Astrocyte (in vitro differentiated cells and primary cell): ENCODE measurements at places on chromosomes 4 and X.

DNA sequence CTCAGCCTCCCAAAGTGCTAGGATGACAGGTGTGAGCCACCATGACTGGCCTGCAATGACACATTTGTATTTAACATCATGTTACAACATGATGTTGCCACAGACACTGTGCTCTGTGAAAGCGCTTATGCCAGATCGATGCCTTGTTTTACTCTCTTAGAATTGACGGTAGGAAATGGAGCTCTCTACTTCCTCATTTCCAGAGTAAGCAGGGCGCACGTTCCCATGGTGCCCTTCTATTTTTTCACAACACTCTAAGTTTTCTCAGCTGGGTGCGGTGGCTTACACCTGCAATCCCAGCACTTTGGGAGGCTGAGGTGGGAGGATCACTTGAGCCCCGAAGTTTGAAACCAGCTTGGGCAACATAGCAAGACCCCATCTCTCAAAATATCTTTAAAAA is 60.7 kb upstream of the DHRSX start:
- H3K27me3 ChIP-seq = peaks cover 2% of the 10 kb centered on the region
- DNase-seq = no peak
- no peak overlapping the region for H3K4me3 ChIP-seq
- H3K27ac ChIP-seq = no peak overlapping the region

DNA sequence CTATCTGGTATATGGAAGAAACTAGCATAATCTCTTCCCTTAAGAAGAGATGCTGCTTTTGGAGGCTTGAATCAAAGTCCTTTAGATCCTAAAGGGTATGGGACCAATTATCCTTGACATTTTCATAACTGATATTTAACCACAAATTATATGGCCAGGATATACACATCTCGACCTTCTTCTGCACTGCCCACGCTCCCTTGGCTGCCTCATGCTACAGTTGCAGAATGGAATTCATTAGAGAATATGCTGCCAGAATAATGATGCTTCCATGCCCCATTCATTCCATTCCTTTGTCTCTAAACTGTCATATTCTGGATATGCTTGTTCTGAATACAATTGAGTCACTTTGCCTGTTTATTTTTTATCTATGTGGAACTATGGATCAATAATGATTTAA is 157.1 kb upstream of the PACRGL start:
- H3K27me3 ChIP-seq = no peaks in the 10 kb centered on the region
- no peak overlapping the region for H3K4me3 ChIP-seq
- no peak for DNase-seq
- H3K27ac ChIP-seq = no peak overlapping the region

- peak; percentile 82 for DNase-seq
- H3K27me3 ChIP-seq = no peaks in the 10 kb centered on the region
- no peaks in the 10 kb centered on the region for H3K36me3 ChIP-seq
Observed at GRCh38 chr4:173211838-173212237, 43.2 kb downstream of the GALNT7 start.

- no peaks in the 10 kb centered on the region for H3K27me3 ChIP-seq
- H3K4me1 ChIP-seq = no peaks in the 10 kb centered on the region
- no peak overlapping the region for H3K27ac ChIP-seq
- DNase-seq = no peak
Observed at GRCh38 chrX:1661048-1661921, 46.4 kb downstream of the ASMT start.

- peaks cover 4% of the 10 kb centered on the region for H3K4me1 ChIP-seq
- H3K36me3 ChIP-seq = no peaks in the 10 kb centered on the region
- H3K27ac ChIP-seq = peak overlapping the region; percentile 21
- H3K4me3 ChIP-seq = no peak overlapping the region
- H3K27me3 ChIP-seq = no peaks in the 10 kb centered on the region
Observed at GRCh38 chr4:61638591-61638990, 438.5 kb downstream of the ADGRL3 start.

DNA sequence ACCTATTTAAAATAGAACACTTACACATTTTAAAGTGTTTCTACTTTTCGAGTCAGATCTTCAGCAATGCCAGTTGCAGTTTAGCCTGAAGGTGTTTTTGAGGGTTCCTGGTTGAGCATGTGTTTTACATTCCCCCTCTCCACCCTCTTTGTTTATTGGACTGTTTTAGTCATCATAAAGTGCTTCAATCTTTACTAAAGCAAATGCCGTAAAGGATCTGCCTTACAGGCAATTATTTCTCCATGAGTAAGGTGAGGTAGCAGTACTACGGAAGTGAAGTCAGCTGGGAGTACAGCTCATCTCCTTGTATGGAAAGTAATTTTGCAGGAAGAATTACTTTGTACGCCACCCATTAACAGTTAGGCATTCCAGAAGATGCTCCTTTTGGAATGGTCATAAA is 36.9 kb downstream of the PDLIM5 start:
- DNase-seq = peak; percentile 80
- peaks cover 22% of the 10 kb centered on the region for H3K4me1 ChIP-seq
- H3K27me3 ChIP-seq = no peaks in the 10 kb centered on the region

- peaks cover 10% of the 10 kb centered on the region for H3K4me1 ChIP-seq
- no peak overlapping the region for H3K4me3 ChIP-seq
- H3K27me3 ChIP-seq = no peaks in the 10 kb centered on the region
- no peaks in the 10 kb centered on the region for H3K36me3 ChIP-seq
Observed at GRCh38 chr4:98689507-98690174, 31.2 kb upstream of the TSPAN5 start.

DNA sequence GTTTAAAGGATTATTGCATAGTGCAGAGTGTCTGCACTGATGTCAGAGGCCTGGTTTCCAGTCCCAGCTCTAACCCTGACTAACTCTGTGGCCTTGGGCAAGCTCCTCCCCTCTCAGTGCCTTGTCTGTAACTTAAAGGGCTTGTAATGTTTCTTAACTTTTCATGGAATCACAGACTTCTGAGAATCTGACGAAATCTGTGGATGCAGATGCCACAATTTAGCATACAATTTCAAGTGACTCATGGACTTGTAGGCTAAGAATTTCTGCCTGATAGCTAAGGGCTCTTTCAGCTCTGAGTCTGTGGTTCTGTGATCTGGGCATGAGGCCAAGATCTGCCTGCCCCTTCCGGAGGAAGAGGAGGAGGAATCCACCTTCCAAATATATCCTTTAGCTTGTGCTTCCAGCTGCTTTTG is 236.9 kb downstream of the AR start:
- H3K27me3 ChIP-seq = no peaks in the 10 kb centered on the region
- no peaks in the 10 kb centered on the region for H3K36me3 ChIP-seq
- H3K4me3 ChIP-seq = peak overlapping the region; percentile 5
- peaks cover 10% of the 10 kb centered on the region for H3K4me1 ChIP-seq

GRCh38 chrX:130247996-130248395 is 20.7 kb downstream of the ZNF280C start:
- peaks cover 5% of the 10 kb centered on the region for H3K36me3 ChIP-seq
- DNase-seq = no peak
- no peak overlapping the region for H3K4me3 ChIP-seq
- H3K27me3 ChIP-seq = no peaks in the 10 kb centered on the region

DNA sequence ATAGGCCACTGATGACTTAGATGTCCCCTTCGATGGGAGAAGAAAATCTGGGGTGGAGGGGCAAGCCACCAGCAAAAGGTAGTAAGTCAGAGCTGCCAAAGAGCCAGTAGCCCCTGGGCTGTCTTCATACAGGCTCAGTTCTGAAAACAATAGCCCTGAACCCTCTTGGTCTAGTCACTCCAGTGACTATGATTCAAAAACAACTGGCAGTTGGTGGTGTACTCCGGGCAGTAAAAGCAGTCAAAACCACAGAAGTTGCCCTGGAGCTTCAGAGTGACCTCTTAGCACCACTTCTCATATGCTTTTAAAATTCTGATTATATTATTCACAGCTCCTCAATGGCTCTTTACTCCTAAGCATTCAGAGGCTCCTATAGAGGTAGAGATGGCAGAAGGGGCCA is 164.3 kb upstream of the MAMLD1 start:
- no peak overlapping the region for H3K27ac ChIP-seq
- no peak for DNase-seq
- H3K4me1 ChIP-seq = peaks cover 11% of the 10 kb centered on the region
- H3K36me3 ChIP-seq = no peaks in the 10 kb centered on the region

- peaks cover 25% of the 10 kb centered on the region for H3K4me1 ChIP-seq
- H3K36me3 ChIP-seq = no peaks in the 10 kb centered on the region
- peaks cover 6% of the 10 kb centered on the region for H3K27me3 ChIP-seq
- H3K4me3 ChIP-seq = no peak overlapping the region
- peak overlapping the region; percentile 30 for H3K27ac ChIP-seq
Observed at GRCh38 chr4:13980317-13981310, 353.1 kb upstream of the BOD1L1 start.

DNA sequence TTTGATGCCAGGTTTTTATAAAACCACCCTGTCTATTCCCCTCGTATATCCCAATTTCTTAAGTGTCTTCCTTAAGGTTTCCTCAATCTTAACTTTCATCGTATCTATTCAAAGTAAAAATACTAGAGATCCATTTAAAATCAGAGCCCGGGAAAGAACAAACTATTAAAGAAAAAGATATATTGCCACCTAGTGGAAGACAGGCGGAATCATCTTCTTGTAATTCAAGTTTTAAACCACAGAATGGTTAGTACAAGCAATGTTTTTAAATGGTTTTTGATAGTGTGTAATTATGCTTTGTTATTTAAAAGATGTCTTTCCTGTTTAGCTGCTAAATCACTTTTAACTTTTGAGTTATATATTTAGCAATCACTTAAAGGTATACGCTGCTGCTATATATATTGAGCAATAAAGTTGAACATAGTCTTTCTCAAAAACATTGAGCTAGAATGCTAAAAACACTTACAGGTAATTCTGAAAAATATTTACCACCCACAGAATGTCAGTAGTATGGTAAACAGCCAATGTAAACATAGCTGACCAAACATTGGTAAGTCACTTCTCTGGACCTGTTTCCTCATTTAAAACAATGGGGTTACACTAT is 18.2 kb downstream of the PRDM8 start:
- H3K4me1 ChIP-seq = peaks cover 14% of the 10 kb centered on the region
- no peaks in the 10 kb centered on the region for H3K36me3 ChIP-seq
- DNase-seq = peak; percentile 31
- H3K27ac ChIP-seq = no peak overlapping the region

DNA sequence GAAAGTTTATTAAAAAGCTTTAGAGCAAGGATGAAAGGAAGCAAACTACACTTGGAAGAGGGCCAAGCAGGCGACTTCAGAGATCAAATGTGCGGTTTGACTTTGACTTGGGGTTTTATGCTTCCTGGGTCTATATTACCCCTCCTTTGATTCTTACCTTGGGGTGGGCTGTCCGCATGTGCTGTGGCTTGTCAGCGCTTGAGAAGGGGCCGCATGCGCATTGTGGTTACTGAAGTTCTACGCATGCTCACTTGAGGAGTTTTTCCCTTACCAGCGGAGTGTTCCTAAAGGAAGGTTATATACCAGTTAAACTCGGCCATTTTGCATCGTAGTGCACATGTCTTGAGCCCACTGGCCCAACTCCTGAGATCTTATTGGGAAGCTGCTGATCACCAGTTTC is 9.9 kb downstream of the ZNF157 start:
- no peaks in the 10 kb centered on the region for H3K27me3 ChIP-seq
- no peak for DNase-seq
- no peaks in the 10 kb centered on the region for H3K36me3 ChIP-seq
- no peak overlapping the region for H3K27ac ChIP-seq
- no peaks in the 10 kb centered on the region for H3K4me1 ChIP-seq

GRCh38 chr4:44848466-44848865 is 122.1 kb upstream of the GNPDA2 start:
- H3K36me3 ChIP-seq = no peaks in the 10 kb centered on the region
- H3K27ac ChIP-seq = no peak overlapping the region
- DNase-seq = no peak
- no peaks in the 10 kb centered on the region for H3K27me3 ChIP-seq
- no peak overlapping the region for H3K4me3 ChIP-seq

DNA sequence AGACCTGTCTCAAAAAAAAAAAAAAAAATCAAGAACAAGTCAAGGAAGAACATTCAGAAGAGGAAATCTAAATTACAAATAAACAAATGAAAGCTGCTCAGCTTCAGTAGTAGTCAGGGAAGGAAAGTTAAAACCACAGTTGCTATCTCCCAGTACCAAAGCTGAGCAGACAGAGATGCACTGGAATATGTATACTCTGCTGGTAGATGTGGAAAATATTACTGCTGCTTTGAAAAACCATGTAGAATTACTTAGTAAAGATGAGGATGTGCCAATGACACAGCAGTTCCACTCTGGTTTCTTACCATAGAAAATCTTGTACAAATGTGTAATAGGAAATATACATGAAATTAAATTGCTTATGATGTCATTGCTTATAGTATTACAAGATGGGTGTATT is 25.1 kb upstream of the PRKX start:
- no peak for DNase-seq
- no peak overlapping the region for H3K27ac ChIP-seq
- H3K36me3 ChIP-seq = no peaks in the 10 kb centered on the region
- no peaks in the 10 kb centered on the region for H3K4me1 ChIP-seq

GRCh38 chr4:55931833-55932232 is 16.9 kb upstream of the CEP135 start:
- no peaks in the 10 kb centered on the region for H3K27me3 ChIP-seq
- no peaks in the 10 kb centered on the region for H3K4me1 ChIP-seq
- H3K27ac ChIP-seq = no peak overlapping the region

DNA sequence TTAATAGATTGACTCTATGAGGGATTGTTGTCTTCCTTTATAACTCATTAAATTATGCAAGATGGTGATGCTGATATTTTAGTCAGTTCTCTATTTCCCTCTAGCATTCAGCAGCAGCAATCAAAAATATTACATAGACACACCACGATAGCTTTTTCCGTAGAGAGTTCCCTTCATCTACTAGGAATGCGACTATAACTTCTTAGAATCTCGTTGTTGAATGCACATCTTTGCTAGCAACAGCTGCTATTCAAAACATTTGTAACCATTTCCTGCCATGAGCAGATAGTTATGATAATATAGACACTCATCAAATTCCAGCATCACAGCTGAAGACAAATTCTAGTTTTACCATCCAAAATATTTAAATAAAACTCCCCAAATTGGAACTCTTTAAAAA is 147.4 kb upstream of the FGF13 start:
- H3K36me3 ChIP-seq = no peaks in the 10 kb centered on the region
- H3K27me3 ChIP-seq = no peaks in the 10 kb centered on the region
- H3K4me1 ChIP-seq = peaks cover 17% of the 10 kb centered on the region
- DNase-seq = peak; percentile 54
- H3K27ac ChIP-seq = peak overlapping the region; percentile 47
- H3K4me3 ChIP-seq = no peak overlapping the region

GRCh38 chr4:8830056-8830455 is 41.6 kb downstream of the HMX1 start:
- DNase-seq = no peak
- H3K4me3 ChIP-seq = no peak overlapping the region
- no peaks in the 10 kb centered on the region for H3K36me3 ChIP-seq
- H3K27me3 ChIP-seq = no peaks in the 10 kb centered on the region
- no peak overlapping the region for H3K27ac ChIP-seq

- no peaks in the 10 kb centered on the region for H3K36me3 ChIP-seq
- DNase-seq = peak; percentile 67
- no peaks in the 10 kb centered on the region for H3K4me1 ChIP-seq
- H3K27me3 ChIP-seq = no peaks in the 10 kb centered on the region
- H3K27ac ChIP-seq = peak within 1 kb of the TSS; percentile 81
Observed at GRCh38 chrX:37349221-37350033, at the start of gene PRRG1. PRRG1 (plus strand) TSS chrX:37349364; CDS start chrX:37406250, 56,886 bp downstream.

GRCh38 chr4:61427818-61428495 is 227.8 kb downstream of the ADGRL3 start:
- H3K36me3 ChIP-seq = no peaks in the 10 kb centered on the region
- no peak overlapping the region for H3K4me3 ChIP-seq
- no peak overlapping the region for H3K27ac ChIP-seq
- no peaks in the 10 kb centered on the region for H3K4me1 ChIP-seq

GRCh38 chrX:2374086-2374485 is 126.7 kb downstream of the DHRSX start:
- H3K27ac ChIP-seq = no peak overlapping the region
- DNase-seq = peak; percentile 30
- H3K4me3 ChIP-seq = no peak overlapping the region
- no peaks in the 10 kb centered on the region for H3K27me3 ChIP-seq
- H3K4me1 ChIP-seq = peaks cover 7% of the 10 kb centered on the region

- DNase-seq = peak; percentile 57
- H3K36me3 ChIP-seq = peaks cover 4% of the 10 kb centered on the region
- no peaks in the 10 kb centered on the region for H3K27me3 ChIP-seq
- peaks cover 35% of the 10 kb centered on the region for H3K4me1 ChIP-seq
Observed at GRCh38 chrX:12974305-12974795, 560 bp upstream of the TMSB4X start.
